CD4-positive, alpha-beta T cell treated with Interleukin-4 for 1 hour (primary cell): ENCODE measurements at places on chromosomes 7 and 10.

GRCh38 chr7:137994216-137994615, 7.7 kb downstream of the CREB3L2 start:
- no peak for DNase-seq

DNA sequence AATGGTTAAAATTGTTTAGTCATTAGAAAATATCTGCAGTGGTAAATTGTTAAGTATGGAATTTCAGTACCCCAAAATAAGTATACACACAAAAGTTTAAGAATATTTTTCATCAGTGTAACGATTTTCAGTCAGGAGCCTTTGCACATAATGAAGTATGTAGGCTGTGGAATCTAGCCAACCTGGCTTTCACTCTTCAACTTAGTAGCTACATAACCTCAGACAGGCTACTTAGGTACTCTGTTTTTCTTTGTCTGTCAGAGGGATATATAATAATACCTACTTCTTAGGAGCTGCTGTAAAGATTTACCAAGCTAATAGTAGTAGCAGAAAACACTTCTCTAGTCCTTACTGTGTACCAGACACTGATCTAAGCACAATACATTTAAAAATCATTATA, 137.5 kb downstream of the ZEB1 start:
- DNase-seq = no peak

GRCh38 chr10:44322137-44322536, 62.8 kb downstream of the CXCL12 start:
- DNase-seq = no peak

- DNase-seq = no peak
Observed at GRCh38 chr10:14409247-14409646, 78.5 kb upstream of the FRMD4A start.

DNA sequence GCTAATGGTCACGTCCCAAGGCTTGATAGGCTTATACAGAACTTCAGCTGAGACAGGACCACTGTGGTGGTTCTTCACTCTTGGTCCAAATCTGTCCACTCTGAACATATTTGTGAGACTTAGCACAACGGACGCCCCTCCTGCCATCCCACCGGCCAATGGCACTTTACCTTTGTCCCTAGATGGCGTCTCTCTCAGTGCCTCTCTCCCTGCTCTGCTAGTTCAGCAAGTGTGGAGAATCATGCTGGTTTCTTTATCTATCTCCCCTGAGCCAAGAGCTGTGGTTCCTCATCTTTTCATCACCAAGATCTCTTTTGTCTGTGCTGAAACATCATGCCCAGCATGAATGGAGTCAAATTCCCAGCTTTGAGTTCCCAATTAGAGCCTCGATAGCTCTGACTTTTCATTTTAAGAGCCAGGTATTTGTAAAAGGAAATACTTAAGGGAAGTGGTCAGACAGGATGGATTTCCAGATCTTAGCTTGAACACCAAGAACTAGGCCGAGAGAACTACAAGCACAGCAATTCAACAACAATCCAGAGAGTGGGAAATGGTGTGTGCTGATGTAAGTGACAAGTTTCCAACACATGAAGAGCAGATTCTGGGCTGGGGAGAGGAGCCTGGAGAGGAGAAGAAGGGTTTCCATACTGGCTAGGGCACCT, 69.5 kb downstream of the ZNF800 start:
- no peak for DNase-seq
